ENCODE measurements at places on chromosomes 7 and 10.

- no peak for DNase-seq
Observed at GRCh38 chr7:40470091-40470592, 335.3 kb downstream of the SUGCT start.

GRCh38 chr7:16889305-16889704, 7.5 kb upstream of the AGR3 start:
- DNase-seq, result no peak

DNA sequence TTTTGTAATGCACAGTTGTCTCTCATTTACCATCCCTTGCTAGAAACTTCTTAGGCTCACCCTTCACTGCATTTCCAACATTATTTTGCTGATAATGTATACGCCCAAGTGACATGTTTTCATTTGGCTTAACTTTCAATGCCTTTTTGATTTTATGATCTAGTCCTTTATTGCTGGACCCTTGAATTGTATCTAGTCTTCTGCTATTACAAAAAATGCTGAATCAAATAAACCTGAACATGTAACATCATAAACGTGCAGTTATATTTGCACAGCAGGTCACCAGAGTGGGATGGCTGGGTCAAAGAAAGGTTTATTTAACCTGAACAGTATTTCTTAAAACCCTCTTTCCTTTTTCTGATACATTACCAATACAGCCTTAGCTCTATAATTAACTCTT, 63.0 kb downstream of the MINDY3 start:
- no peak for DNase-seq

DNA sequence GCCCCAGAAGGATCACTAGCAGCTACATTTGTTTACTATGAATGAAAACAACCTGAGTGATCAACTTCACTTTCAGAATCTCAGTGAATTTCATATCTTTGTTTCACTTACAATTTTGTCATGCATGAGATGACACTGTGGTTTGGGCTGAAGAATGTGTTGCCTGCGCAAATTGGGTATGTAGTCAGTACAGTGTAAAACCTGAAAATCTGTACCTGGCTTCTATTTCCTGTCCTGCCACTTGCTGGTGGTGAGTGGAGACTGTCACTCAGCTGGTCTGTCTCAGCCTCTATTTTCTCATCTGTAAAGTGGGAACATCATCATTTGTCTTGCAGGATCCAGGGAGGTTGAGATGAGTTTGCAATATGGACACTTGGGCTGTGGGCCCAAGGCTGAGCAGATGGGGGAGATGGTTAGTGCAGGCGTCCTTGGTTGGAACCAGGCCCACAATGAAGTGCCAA, 118.0 kb downstream of the WDFY4 start:
- DNase-seq, result no peak

- DNase-seq, result no peak
Observed at GRCh38 chr10:13950543-13950939, 363.8 kb downstream of the PRPF18 start.

All from pons (tissue), 1 donor.